Sciatic nerve (tissue), 2 donors: ENCODE measurements at places on chromosomes 6 and 20.
A peak's percentile ranks its signal among the peaks of the same experiment; 100 is the strongest.

DNA sequence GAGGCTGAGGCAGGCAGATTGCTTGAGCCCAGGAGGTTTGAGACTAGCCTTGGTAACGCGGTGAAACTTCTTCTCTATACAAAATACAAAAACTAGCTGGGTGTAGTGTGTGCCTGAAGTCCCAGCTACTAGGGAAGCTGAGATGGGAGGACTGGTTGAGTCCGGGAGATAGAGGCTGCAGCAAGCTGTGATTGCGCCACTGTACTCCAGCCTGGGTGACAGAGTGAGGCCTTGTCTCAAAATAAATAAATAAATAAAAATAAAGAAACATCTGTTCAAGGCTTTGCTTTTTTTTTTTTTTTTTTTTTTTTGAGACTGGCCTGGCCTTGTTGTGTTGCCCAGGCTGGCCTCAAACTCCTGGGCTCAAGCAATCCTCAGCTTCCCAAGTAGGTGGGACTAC is 23.7 kb upstream of the SLC23A2 start:
- no peak for DNase-seq

- DNase-seq = no peak
Observed at GRCh38 chr20:10468340-10468845, 33.3 kb downstream of the SLX4IP start.

DNA sequence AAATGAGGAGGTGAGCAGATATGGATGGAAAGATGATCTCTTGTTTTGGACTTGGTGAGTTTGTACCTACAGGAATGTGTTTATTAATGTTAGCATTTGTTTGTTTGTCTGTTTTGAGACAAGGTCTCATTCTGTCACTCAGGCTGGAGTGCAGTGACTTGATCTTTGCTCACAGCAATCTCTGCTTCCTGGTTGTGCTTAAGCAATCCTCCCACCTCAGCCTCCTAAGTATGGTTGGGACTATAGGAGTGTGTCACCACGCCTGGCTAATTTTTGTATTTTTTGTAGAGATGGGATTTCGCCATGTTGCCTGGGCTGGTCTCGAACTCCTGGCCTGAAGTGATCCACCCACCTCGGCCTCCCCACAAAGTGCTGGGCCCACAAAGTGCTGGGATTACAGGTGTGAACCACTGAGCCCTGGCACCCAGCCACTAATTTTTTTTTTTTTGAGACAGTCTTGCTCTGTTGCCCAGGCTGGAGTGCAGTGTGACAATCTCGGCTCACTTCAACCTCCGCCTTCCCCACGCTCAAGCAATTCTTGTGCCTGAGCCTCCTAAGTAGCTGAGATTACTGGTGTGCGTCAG is 7.1 kb downstream of the CASP8AP2 start:
- no peak for DNase-seq

DNA sequence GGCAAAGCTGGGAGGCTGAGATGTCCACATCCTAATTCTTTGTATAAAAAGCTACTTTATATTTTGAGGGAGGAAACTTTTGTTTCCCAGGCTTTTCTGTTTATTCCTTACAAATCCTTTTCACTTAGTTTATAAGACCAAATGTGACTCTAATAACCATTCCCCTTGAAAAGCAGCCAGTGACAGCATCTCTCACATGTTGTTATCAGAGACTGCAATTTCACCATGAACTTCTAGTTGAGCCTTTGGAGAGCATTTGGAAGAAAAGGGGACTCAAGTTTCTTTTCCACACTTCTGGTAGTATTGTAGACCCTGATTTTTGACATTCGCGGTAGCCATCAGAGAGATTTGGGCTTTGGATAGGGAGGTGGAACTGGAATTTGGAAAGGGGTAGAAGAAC is 215.8 kb downstream of the RNF144B start:
- DNase-seq = no peak

DNA sequence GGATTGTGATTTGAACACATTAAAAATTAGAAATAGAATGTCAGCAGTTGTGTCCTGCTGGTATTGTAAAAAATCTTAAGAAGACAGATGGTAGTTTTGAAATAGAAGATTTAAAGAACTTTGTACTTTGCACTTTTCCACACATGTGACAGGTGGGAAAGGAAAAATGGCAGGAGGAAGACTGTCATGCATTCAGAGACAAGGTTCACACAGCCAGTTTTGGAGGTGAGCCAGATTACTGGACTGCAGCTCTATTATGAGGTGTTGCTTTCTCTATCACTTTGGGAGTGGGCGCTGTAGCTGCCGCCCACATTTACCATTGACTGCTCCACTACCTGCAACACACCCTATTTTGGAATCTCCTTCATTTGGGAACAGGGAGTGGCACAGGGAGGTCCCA is 12.1 kb upstream of the NDUFAF4 start:
- no peak for DNase-seq

GRCh38 chr6:56318851-56319250 is 71.5 kb upstream of the COL21A1 start:
- DNase-seq = no peak

- DNase-seq = no peak
Observed at GRCh38 chr20:59125836-59126235, 37.8 kb upstream of the ZNF831 start.

DNA sequence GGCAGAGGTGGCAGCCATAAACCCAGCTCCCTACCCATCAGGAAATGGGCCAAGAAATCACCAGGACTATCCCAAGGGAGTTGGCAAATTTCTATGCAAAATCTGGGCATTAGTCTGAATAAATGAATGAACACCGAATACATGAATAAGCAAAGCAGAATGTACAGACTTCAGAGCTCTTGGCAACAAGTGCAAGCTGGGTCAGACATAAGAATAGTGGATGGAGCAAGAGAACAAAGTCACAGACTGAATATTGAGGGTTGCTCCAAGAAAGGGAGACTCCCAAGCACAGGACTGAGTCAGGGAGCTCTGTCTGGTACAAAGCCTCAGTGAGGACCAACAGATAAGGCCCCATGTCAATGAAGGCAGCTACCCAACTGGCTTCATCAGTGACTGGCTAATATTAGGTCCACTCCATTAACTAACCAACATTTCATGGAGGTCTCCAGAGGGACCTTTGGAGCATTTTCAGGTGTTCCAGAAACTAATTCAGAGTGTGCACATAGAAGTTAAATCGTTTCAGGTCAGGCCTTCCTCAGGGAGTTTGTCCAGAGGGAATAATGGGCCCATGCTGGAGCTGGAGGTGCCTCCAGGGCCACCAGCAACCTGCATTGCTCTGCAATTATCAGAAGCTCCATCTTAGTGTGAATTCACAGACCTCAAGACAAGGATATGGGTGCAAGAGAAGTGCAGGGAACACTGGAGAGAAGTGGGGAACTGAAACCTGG is 191.5 kb upstream of the RALGAPA2 start:
- DNase-seq = no peak

- no peak for DNase-seq
Observed at GRCh38 chr20:20410678-20411077, 42.8 kb downstream of the INSM1 start.

DNA sequence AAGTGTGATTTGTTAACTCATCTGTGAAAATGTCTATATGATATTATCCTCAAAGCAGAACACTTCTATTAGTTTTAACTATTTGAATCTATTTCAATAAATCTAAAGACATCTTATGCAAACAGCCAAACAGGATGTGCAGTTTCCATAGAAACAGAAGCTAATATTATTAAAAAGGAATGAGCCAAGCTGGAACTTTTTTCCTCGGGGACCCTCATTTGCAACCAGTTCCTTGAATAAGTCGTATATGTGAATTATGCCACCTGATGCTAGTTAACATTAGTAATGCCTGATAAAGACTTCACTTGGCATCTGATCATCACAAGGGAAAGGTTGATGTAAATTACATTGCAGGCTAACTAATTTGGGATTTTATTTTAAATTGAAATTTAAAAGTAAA is 216.9 kb upstream of the SMLR1 start:
- no peak for DNase-seq

GRCh38 chr6:124780623-124781022 is 181.6 kb upstream of the RNF217 start:
- no peak for DNase-seq

DNA sequence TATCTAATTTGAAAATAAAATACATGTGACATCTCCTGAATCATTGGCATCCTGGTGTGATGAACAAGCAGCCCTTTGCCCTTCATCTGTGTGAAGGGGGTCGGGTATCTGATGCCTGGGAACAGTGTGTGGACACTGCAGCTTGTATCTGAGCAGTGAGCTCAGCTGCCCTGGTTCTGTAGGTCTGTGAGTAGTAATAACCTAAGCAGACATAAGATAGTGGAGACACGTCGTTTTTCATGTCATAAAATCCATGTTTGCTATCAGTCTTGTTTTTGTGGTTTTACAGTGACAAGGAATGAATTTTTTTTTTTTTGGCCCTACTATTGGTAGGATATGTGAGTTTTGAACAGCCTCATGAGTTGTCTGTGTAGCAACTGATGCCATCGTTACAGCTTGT is 133.0 kb downstream of the JARID2 start:
- DNase-seq = no peak

DNA sequence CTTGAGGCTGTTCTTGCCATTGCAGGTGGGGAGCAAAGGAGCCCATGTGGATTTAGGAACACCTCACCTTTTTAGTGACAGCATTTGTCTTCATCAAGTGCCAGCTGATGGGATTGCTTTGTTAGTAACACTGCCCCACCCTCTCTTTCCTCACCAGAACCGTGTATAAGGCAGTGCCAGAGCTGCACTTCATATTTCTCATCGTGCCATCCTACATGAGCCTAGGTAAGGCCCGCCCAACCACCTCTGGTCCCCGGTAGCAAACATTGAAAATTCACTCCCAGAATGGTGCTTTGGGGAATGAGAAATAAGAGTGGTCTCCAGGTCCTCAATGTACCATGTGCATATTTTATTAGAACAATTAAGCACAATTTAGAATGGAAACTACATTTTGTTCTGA is 22.7 kb downstream of the CFAP61 start:
- no peak for DNase-seq

GRCh38 chr20:23021951-23022350 is 13.2 kb upstream of the SSTR4 start:
- no peak for DNase-seq

DNA sequence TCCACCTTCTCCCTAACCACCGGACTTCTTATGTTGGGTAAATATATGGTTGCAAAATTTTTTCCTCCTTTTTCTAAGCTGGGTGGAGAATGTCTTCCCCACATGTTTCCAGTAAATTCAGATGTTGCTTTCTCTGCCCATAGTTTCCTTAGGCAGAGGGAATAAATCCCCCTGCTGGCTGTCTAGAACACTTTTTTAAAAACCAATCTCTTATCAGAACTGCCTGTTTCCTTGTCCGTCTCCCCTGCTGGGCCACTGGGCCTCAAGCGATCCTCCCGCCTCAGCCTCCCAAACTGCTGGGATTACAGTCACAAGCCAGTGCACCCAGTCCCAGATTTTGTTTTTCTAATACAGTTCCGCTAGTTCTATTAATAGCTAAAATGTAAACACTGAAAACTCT is 9.9 kb upstream of the WFDC2 start:
- DNase-seq = no peak

GRCh38 chr6:135002229-135002844 is 52.3 kb downstream of the HBS1L start:
- no peak for DNase-seq

DNA sequence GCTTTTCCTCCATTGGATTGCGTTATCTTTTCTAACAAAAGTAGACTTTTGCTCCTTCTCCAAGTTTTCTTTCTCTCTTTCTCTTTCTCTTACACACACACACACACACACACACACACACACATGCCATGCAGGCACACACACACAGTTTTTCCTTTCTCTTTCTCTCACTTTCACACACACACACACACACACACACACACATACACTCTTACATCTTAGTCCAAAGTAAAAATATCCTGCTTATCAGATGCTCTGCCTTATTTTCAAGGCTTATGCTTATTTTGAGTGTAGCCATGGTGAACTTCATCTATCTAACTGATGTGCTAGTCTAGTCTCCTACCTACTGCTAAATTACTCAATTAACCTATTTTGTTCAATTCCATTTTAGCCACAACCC is 34.4 kb upstream of the RAB23 start:
- DNase-seq = no peak

DNA sequence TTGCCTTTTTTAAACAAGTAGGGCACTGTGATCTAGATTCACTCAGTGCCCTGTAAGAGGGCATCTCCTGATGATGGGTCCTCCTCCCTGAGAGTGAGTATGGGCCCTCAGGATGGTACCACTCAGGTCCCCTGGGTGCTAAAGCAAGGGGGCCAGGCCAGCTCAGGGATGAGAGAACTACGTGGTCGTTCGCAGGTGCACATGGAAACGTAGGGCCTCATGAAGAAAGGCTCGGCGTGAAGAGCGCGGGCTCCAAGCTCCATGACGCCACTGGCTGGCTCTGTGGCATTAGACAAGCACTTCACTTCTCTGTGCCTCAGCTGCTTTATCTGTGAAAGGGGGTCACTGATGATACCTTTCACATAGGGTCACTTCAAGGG is 50.7 kb downstream of the SYNJ2 start:
- DNase-seq = peak; percentile 57

DNA sequence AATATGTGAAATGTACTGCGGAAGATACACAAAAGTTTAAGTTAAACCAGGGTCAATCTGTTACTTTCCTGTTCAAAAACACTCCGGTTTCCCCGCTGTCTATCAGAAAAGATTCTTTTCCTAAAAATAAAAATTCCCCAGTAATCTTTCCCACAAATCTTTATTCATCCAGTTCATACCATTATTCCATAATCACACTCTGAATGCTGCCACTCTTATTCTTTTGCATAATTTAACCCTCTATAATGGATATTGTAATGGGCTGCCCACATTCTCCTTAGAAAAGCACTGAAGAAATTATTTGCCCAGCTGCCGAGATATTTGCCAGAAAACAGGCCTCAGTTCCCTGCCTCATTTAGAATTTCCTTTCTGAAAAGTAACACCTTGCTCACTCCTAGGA is 68.6 kb downstream of the EPHA7 start:
- DNase-seq = no peak

GRCh38 chr6:87697581-87698546 is 4.2 kb downstream of the AKIRIN2 start:
- no peak for DNase-seq

GRCh38 chr6:16799279-16800193 is 38.3 kb upstream of the ATXN1 start:
- no peak for DNase-seq

GRCh38 chr6:22807818-22808217 is 238.5 kb downstream of the HDGFL1 start:
- no peak for DNase-seq

GRCh38 chr6:137926207-137926731 is 59.2 kb downstream of the TNFAIP3 start:
- no peak for DNase-seq

DNA sequence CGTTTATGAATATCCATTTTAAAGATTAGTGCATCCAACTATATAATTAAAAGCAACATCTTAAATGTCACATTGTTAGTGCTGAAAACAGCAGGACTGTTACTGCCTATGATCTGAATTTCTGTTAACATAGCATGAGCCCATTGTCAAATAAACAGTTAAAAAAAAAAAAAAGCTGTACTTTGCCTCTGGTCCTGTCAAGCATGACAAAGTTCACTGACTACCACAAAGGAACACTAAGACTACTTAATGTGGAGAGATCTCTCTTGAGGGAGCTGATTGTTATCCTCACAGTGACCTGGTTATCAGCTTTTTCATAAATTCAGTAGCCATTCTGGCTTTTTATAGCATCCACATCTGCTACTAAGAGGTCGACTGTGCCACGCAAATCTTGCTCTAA is 228.1 kb downstream of the TMEM200A start:
- no peak for DNase-seq
